Colonic mucosa (tissue), 4 donors: ENCODE measurements at places on chromosomes 3 and 15. TPM values are rescaled to one million over a fixed set of nuclear protein-coding genes. Genes with fewer than 3 reads are reported as not detected.

GRCh38 chr15:88098361-88098760 is 158.2 kb downstream of the NTRK3 start:
- no peak for DNase-seq

DNA sequence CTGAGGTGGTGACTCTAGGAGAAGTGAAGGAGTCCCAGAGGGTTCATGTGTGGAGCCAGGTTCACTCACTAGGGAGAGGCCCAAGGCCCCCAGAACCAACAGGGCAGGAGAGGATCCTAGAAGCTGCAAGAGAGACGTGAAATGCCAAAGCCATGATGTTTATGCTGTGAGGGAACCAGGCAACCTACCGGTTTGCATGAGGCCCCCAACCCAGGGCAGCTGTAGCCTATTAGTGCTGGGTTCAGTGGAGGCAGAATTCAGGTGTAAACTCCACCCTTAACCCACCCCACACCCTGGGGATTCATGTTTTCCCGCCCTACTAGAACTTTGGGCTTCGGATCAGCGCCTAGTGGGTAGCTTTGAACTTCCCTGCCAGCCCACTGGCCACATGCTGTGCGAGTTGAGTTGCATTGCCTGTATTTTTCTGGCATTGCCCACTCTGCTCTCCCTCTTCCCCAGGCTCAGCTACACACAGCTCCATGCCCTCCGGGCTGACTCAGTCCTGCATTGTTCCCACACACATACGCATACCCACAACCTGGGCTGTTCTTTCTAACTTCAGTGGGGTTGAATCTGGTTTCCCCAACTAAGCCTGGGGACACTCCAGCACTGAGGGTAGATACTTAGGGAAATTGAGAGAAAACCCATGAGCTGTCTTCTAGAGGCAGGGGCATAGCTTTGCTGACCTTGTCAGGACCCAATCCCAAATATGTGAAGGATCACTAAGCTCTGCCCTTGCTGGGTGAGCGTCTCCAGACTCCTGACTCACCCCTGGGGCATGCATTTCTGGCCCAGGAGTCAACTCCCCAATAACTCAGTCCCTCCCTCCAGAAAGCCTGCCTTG is 2.0 kb upstream of the ZBTB47 start:
- DNase-seq: no peak

DNA sequence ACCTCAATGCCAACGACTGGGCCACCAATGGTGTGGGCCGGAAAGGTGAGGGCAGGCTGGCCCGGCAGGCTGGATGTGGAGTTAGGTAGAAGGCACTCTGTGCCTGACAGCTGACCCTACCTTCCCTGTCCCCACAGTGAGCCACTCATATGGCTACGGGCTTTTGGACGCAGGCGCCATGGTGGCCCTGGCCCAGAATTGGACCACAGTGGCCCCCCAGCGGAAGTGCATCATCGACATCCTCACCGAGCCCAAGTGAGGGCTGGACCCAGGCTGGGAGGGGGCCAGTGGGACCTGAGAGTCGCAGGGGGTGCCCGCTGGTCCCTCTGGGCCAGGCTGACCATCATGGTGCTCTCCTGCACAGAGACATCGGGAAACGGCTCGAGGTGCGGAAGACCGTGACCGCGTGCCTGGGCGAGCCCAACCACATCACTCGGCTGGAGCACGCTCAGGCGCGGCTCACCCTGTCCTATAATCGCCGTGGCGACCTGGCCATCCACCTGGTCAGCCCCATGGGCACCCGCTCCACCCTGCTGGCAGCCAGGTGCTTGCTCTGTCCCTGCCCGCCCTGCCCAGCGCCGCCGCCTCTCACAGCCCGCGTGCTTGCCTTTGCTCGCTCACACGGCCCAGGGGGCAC is 4.5 kb upstream of the FES start:
- no peak for DNase-seq

The RNF168 gene
- total RNA-seq: 30.3 TPM

The TOP2B gene
- total RNA-seq: 105 TPM

The SIN3A gene
- 54.3 TPM for total RNA-seq

- DNase-seq: no peak
These were observed 868.6 kb upstream of the SEMA6D start for GRCh38 chr15:46848704-46849103.

- no peak for DNase-seq
These were observed 50.1 kb downstream of the HEG1 start for GRCh38 chr3:125005676-125006075.

DNA sequence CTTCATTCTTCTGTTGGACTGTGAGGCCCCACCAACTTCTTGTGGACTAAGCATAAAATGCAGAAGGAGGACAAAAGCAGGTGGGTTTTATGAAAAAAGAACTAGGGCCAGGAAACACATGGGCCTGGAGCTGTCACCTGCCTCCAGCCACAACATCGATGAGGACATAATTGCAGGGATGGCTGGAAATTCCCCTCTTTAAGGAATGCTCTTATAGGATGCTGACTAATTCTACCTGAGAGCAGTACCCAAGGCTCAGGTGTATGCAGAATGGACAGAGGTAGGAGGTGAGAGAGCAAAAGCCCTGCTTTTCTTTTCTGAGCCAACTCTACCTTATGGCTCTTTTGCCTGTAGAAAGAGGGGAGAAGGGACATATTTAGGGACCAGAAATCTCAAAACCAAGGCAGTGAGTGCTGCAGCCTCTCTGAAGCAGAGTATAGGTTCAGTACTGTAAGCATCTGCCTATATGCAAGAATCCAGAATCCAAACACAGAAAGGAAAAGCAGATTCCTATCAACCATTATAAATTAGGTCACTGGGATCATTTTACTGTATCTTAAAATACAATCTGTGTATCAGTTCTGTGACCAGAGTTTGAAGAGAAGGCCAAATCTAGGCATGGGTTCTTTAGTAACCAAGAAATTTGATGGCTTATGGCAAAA is 205.3 kb upstream of the WNT5A start:
- no peak for DNase-seq

GRCh38 chr15:88975891-88976290 is 62.7 kb upstream of the MFGE8 start:
- DNase-seq: no peak

GRCh38 chr3:18258492-18258891 is 166.6 kb downstream of the SATB1 start:
- no peak for DNase-seq

The MGA gene
- 25.8 TPM for total RNA-seq

GRCh38 chr3:155019575-155019974 is 60.5 kb upstream of the MME start:
- DNase-seq: peak; percentile 42

GRCh38 chr15:99692825-99693224 is 40.4 kb downstream of the LYSMD4 start:
- no peak for DNase-seq

The ZNF445 gene
- total RNA-seq: 11.5 TPM
